ENCODE measurements at places on chromosomes 2 and 18.

GRCh38 chr2:241901018-241901380, 31.5 kb downstream of the RTP5 start:
- DNase-seq: no peak

GRCh38 chr2:124753842-124754241, 728.8 kb downstream of the CNTNAP5 start:
- no peak for DNase-seq

DNA sequence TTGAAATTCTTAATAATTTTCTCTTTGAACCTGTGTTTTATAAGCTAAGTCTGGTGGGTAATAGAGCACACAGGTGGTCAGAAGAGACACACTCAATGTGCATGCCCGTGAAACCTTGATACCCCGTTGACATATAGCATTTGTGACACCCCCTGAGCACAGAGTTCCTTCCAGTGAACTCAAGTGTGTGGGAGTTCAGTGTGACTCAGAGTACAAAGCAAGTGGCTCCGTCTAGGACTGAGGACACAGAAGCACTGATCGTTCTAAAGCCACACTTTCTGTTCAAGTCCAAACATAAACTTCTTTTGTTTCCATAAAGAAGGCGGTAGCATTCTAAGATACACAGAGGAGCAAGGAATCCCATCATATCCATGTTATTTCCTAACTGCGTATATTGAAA, 523.6 kb downstream of the PID1 start:
- DNase-seq: no peak

DNA sequence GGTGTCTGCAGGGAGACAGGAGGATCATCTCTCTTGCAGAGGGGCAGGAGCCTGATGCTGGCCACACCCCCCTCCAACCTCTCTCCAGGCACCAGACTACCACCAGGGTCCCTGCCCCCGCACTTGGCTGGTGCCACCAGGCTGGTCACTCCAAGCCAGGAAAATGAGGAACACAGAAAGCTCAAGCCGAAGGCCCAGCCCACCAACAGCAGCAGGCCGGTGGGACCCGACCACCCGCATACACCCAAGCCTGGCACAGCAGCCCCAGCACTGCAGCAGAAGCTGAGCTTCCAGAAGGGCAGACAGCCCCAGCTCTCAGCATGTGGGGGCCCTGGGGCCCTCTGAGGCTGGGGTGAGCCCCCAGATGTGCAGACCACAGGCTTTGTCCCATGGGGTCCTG, 52.7 kb downstream of the KIF1A start:
- DNase-seq: no peak

- DNase-seq: no peak
Measured at GRCh38 chr2:97974471-97974870, 21.3 kb downstream of the TMEM131 start.

DNA sequence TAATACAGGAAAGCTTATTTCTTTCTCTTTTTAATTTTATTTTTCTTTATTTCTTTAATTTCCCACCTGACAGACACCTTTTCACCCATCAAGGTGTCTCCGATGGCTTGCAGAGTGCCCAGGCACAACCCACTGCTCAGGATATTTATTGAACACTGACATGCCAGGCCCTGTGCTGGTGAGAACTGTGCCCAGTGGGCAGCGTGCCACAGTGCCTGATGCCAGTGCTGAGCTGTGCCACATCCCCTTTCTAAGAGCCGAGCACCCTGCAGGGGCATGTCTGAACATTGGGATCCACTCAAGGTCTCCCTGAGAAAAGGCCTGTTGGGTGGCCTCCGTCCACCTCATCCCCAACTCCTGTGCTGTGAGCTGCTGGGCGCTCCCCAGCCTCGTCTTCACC, 158.6 kb upstream of the RAB6C start:
- DNase-seq: no peak

DNA sequence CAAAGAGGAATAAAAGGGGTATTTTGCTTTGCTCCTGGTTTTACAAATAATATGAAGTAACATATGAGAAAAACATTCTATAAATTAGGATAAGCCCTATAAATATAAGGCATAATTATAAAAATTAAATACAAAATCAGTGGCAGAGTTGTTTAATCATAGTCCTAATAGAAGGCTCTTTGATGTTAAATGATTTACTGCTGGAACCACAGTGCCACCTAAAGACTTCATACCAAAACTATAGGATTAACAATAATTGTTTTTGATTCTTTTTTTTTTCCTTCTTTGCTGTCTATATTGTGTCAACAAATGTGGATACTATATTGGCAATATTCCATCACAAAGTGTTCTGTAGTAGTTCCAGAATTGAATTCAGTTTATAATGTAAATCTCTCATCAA, 837.7 kb upstream of the SLC39A10 start:
- DNase-seq: peak; percentile 10

DNA sequence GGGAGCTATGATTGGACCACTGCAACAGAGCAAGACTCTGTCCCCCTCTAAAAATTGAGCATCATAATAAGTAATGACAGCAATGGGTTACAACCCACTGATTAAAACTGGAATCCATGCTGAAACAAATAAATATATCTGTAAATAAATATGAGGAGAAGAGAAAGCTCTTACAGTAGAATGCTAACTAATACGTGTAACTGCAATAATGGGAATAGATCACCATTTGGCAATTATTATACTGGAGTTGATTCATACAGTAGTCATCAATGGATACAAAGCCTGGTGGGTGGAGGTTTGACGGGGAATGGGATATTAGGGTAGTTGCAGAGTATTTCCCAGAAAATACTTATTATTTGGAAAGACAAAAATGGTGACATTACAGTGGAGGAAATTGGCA, 6.1 kb upstream of the INO80B start:
- no peak for DNase-seq

DNA sequence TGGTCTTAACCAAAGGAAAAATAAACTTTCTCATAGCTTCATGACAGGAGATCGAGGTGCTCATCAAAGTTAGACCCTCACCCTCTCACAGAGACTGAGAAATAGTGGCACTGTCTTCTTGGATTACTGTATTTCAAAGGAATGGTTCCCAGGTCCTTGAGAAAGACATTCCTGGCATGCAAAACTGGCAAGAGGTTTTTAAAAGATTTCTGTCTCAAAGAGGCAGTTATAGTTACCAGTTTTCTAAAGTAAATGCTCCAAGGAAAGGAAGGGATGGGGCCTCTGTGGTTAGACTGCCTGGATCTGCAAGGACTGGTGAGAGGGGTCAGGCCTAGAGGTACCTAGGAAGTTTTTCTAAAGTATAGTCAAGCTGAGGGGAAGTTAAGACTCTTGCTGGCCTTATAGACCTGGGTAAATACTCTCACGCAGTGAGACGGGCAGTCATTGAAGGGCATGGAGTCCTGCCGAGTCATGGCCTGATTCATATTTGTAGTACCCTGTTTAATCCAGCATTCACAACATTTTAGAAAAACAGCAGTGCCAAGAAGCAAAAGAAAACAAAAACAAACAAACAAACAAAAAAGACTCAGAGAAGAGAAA, 226.1 kb downstream of the DOK6 start:
- no peak for DNase-seq

GRCh38 chr18:79518683-79519128, 123.0 kb downstream of the NFATC1 start:
- DNase-seq: no peak

DNA sequence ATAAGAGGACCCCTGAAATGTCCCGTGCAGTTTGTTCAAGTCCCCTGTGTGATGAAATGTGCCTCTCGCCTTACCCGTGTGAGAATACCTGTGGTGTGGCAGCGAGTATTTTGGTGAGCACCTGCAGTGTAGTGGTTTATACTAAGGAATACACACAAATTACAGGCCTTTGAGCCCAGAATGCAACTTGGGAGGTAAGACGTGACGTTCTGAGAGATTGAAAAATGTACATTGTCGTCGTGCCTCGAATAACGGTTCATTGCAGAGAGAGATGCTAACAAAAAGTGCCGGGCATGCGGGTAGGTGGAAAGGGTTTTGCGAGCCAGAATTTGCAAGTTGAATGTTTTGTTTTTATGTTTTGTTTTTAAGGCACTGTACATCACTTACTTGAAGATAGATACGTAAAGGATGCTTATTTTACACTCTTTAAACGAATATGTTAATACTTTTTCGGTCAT, 867 bp downstream of the RBBP8 start:
- DNase-seq: no peak

DNA sequence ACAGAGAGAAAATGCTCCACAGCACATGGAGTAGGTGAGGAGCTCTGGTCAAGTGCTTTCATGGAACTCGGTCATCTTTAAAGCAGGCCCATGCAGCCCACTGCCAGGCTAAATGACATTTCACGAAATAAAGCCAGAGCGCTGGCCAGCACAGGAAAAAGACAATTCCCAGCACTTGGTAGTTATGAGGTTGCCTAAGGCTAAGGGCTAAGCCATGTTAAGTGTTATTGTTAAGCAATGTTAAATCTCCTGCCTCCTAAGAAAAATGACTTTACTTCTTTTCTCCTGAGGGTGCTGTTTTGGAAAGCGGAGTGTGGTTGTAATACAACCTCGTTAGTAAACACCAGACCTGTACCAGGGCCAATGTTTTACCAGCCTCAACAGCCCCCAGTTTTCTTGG, 125.9 kb upstream of the NRP2 start:
- no peak for DNase-seq

GRCh38 chr2:156023229-156023869, 309.2 kb downstream of the NR4A2 start:
- DNase-seq: no peak

DNA sequence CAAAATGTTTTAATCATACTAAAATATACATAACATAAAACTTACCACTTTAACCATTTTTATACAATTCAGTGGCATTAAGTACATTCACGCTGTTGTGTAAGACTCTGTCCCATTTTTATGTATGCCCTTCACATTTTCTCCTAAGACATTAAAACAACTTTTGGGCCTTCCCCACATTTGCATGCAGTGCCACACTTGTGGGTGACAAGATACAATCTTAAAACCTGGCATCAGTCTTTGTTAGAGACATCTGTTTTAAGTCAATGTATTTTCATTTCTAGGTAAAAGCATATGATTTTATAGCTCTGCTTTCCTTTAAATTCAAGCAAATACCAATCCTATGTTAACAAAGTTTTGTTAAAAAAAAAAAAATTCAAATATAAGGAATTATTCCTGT, 17.3 kb downstream of the SPRED2 start:
- DNase-seq: no peak

DNA sequence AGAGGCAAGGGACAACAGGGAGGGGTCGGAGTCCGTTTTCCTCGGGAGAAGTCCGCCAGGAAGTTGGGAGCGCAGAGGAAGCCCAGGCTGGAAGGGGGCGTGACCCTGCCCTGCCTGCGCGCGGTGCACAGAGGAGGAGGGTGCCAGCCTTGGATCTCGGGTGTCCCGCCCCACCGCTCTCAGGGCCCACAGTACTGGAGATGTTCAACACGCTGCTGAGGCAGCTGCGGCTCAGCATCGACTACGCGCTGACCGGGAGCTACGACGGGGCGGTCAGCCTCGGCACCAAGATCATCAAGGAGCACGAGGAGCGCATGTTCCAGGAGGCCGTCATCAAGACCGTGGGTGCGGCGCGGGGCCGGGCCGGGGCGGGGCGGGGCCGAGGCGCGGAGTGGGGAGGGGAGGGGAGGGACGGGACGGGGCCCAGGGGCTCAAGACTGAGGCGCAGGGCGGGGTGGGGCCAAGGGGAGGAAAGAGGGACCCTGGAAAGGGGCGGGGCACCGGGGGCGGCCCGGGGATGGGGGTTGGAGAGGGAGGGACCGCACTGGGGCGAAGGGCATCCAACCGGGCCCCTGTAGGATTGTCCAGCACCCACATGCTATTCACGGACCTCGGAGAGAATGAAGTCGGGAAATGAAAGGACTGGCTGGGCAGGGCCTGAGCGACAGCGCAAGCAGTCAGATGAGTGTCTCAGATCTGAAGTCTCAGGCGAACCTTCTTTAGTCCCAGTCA, 36.6 kb downstream of the POMC start:
- DNase-seq: no peak

DNA sequence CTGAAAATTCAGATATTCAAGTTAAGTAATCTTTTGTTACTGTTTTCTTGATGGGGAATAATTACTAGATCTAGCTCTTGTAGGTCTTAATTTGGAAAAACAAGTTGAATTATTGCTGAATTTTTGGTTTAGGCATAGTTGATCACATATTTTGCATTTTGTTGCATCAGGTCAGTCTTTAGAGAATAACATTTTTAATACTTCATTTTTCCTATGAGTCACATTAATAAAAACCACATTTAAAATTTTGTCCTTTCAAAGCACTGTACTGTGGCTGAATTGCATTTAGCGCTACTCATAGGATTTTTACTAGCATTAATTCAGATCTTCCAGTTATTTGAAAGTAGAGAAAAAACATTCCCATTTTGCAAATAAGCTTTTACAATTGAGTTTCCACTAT, 23.2 kb downstream of the MAP4K4 start:
- peak; percentile 75 for DNase-seq

DNA sequence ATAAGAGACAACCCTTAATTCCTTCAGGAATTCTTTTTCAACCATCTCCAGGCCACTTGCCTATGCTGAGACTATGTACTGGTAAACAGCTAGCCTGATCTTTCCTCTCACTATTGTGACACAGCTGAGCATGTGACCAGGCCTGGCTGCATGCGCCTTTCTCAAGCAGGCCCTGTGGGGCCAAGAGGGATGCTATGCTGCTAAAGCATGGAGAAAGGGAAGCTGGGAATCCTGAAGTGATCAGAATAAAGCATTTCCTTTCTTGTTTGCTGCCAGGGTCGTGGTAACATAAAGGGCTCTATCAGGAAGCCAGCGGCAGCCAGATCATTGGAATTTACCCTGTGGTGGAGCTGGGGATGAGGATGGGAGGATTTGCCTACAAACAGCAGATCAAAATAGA, 29.8 kb upstream of the LCLAT1 start:
- DNase-seq: peak; percentile 54

- no peak for DNase-seq
Measured at GRCh38 chr2:173286153-173286809, 68.4 kb upstream of the CDCA7 start.

- peak; percentile 47 for DNase-seq
Measured at GRCh38 chr2:55511508-55512124, 7.9 kb upstream of the CFAP36 start.

- peak; percentile 36 for DNase-seq
Measured at GRCh38 chr2:207395535-207396251, 134.1 kb upstream of the CREB1 start.

- DNase-seq: peak; percentile 66
Measured at GRCh38 chr18:8988260-8988871, 114.1 kb upstream of the NDUFV2 start.

GRCh38 chr2:102141011-102141943, 1.3 kb upstream of the IL1R1 start:
- peak; percentile 94 for DNase-seq

GRCh38 chr18:54608028-54608642, 17.1 kb downstream of the DYNAP start:
- peak; percentile 8 for DNase-seq

DNA sequence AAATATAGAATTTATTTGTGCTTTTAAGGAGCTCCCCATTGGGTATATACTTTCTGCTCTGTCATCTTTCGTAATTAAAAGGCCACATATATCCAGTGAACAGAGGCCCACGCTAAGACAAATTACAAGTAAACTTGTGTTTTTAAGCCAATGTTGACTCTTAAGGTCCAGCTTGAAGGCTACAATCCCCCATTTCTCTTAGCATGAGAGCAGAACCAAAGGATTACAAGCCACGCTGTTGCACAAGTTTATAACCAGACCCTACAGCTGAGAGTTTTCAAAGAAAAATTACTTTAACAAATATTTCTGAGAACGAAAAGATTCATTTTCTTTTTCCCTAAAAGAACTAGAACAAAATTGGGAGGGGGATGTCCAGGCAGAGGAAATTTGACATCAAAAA, 471.0 kb downstream of the TXNL1 start:
- no peak for DNase-seq

All from fibroblast of upper back skin (primary cell).